ENCODE measurements at places on chromosomes 12 and 14. TPM values are rescaled to one million over a fixed set of nuclear protein-coding genes. Genes with fewer than 3 reads are reported as not detected.

- H3K27me3 ChIP-seq: peaks cover 3% of the 10 kb centered on the region
- no peak overlapping the region for H3K4me3 ChIP-seq
- no peak for DNase-seq
- no peaks in the 10 kb centered on the region for H3K36me3 ChIP-seq
- H3K27ac ChIP-seq: no peak overlapping the region
- H3K4me1 ChIP-seq: no peaks in the 10 kb centered on the region
Observed at GRCh38 chr12:107329569-107330324, 236.4 kb upstream of the CRY1 start.

GRCh38 chr12:101074940-101075680 lies 134.9 kb downstream of the SLC5A8 start:
- no peaks in the 10 kb centered on the region for H3K27me3 ChIP-seq
- H3K27ac ChIP-seq: no peak overlapping the region
- no peak for DNase-seq
- no peak overlapping the region for H3K4me3 ChIP-seq

Gene ZNF705A
- total RNA-seq: not detected

DNA sequence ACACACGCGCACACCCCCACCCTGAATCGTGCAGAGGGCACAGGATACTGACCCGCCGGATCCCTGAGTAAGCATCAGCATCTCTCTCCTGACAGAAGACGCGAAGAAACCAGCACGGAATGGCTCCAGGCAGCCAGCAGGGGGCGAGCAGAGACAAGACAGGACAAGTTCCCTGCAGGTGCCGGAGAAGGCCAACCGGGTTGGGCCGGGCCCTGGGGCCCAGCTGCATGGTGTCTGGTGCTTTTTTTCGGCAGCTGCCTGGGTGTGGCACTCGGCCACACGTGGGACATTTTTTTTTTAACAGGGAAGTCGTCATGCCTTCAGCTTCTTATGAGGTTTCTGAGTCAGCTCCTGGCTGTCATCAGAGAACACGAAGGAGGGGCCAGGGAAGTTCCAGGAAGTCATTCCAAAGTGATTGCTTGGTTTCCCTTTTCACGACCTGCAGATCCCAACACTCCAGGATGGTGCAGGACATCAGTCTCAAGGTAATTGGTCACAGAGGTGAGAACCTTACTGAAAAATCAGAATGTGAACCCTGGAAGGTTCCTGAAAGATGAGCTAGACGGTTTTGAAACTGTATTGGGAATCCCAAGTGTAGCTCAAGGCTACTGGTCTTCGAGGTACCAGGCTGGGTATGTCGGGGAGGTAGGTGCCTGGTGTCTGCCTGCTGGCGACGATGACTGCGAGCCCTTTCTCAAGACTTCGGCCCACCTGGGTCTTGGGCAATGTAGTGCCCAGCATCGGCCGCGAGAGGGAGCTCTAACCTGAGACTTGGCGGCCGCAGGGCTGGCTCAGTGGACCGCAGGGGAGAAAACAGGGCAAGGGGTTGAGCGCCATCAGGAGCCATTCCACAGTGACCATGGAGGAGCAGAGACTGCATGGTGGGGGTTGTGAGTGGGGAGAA lies 190.8 kb upstream of the PRMT8 start:
- peak overlapping the region; percentile 8 for H3K4me3 ChIP-seq
- H3K4me1 ChIP-seq: peaks cover 8% of the 10 kb centered on the region
- DNase-seq: peak; percentile 90
- H3K36me3 ChIP-seq: no peaks in the 10 kb centered on the region
- no peaks in the 10 kb centered on the region for H3K27me3 ChIP-seq
- peak overlapping the region; percentile 60 for H3K27ac ChIP-seq

- DNase-seq: no peak
- no peaks in the 10 kb centered on the region for H3K36me3 ChIP-seq
- no peak overlapping the region for H3K27ac ChIP-seq
- no peaks in the 10 kb centered on the region for H3K27me3 ChIP-seq
- H3K4me1 ChIP-seq: no peaks in the 10 kb centered on the region
Observed at GRCh38 chr14:65588426-65589140, 176.1 kb downstream of the FUT8 start.

DNA sequence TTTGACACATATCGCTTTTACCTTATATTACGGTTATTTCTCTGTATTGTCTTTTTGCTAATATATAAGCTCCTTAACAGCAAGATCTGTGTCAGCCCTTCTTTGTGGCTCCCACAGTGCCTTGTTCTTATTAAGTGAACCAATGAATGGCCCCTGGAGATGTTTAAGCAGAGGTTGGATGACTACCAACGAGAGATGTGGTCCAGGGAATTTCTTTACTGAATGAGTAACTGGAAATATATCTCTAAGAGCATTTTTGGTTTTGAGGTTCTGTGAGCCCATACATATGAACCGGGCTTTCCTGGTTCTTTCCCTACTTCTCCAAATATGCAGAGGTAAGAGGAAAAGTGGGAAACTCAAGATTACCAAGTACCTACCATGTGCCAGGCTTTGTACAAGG lies 23.5 kb downstream of the CALCOCO1 start:
- H3K27ac ChIP-seq: no peak overlapping the region
- peaks cover 6% of the 10 kb centered on the region for H3K4me1 ChIP-seq
- H3K27me3 ChIP-seq: no peaks in the 10 kb centered on the region
- H3K36me3 ChIP-seq: no peaks in the 10 kb centered on the region
- no peak overlapping the region for H3K4me3 ChIP-seq

- no peak overlapping the region for H3K27ac ChIP-seq
- H3K4me1 ChIP-seq: peaks cover 8% of the 10 kb centered on the region
- no peaks in the 10 kb centered on the region for H3K27me3 ChIP-seq
- H3K4me3 ChIP-seq: no peak overlapping the region
Observed at GRCh38 chr12:94762943-94763342, 112.6 kb upstream of the TMCC3 start.

DNA sequence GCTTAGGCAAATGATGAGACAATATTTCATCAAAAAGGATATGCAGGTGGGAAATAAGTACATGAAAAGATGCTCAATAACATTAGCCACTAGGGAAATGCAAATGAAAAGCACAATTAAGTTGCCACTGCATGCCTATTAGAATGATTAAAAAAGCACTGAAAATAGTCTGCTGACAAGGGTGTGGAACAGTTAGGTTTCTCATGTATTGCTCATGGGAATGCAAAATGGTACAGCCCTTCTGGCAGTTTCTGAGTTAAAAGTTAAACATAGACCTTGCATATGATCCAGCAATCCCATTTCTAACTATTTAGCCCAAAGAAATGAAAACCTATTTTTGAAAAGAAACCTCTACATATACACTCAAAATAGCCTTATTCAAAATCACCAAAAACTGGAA lies 393.0 kb downstream of the BMP4 start:
- H3K4me3 ChIP-seq: no peak overlapping the region
- H3K36me3 ChIP-seq: no peaks in the 10 kb centered on the region
- no peaks in the 10 kb centered on the region for H3K27me3 ChIP-seq
- H3K27ac ChIP-seq: no peak overlapping the region
- no peak for DNase-seq

Gene SIX4
- 4.7 TPM for total RNA-seq

DNA sequence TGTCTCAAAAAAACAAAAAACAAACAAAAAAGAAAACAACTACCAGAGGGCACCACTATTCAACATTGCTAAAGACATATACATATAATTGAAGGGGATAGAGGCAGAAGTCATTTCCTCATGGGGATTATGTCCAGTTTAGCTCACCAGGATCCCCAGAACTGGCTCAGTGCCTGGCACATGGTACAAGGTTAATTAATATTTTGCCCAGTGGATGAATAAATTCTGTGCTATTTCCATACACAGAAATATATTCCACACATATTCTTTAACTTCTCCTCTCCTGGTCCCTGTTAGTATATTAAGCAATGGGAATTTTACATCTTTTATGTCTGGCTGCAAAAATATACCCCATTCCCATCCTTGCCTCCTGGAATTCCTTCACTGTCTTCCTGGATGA lies 6.7 kb downstream of the FOS start:
- DNase-seq: no peak
- no peak overlapping the region for H3K27ac ChIP-seq
- H3K36me3 ChIP-seq: peaks cover 12% of the 10 kb centered on the region
- H3K4me1 ChIP-seq: peaks cover 15% of the 10 kb centered on the region

- H3K27me3 ChIP-seq: no peaks in the 10 kb centered on the region
- H3K27ac ChIP-seq: no peak overlapping the region
- no peak for DNase-seq
- no peaks in the 10 kb centered on the region for H3K36me3 ChIP-seq
- H3K4me3 ChIP-seq: no peak overlapping the region
Observed at GRCh38 chr14:81382517-81383225, 17.5 kb downstream of the STON2 start.

Gene ARPC3
- total RNA-seq: 44.0 TPM

Gene HOXC5
- not detected for total RNA-seq

DNA sequence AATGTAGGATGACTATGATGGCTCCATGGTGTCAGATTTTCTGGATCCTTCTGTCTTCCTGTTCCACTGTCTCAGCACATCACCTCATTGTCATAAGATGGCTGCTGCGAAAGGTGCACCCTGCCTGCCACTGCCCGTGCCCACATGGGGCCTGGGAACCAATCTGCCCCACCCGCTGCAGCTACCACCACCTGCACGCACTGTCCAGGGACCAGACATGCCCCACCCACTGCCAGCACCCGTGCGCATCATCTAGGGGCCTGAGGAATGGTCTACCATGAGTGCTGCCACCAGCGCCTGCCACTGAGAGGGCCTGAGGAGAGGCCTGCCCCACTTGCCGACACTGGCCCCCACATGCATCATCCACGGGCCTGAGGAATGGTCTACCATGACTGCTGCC lies 23.8 kb downstream of the CYP46A1 start:
- no peaks in the 10 kb centered on the region for H3K4me1 ChIP-seq
- no peak overlapping the region for H3K27ac ChIP-seq
- H3K4me3 ChIP-seq: no peak overlapping the region
- no peaks in the 10 kb centered on the region for H3K27me3 ChIP-seq
- no peak for DNase-seq
- H3K36me3 ChIP-seq: no peaks in the 10 kb centered on the region

GRCh38 chr14:54695196-54695595 lies 128.3 kb downstream of the SAMD4A start:
- H3K27ac ChIP-seq: no peak overlapping the region
- no peak for DNase-seq
- H3K36me3 ChIP-seq: no peaks in the 10 kb centered on the region
- H3K27me3 ChIP-seq: no peaks in the 10 kb centered on the region

- DNase-seq: no peak
- no peaks in the 10 kb centered on the region for H3K36me3 ChIP-seq
- H3K27me3 ChIP-seq: no peaks in the 10 kb centered on the region
Observed at GRCh38 chr12:106954462-106955376, 988 bp upstream of the TMEM263 start.

Gene SMOC1
- not detected for total RNA-seq

Gene SLC38A4
- total RNA-seq: 15.6 TPM

Gene ANKRD33
- not detected for total RNA-seq

Gene ACSS3
- total RNA-seq: 5.3 TPM

Gene KCNMB4
- not detected for total RNA-seq

Gene CYP27B1
- not detected for total RNA-seq

DNA sequence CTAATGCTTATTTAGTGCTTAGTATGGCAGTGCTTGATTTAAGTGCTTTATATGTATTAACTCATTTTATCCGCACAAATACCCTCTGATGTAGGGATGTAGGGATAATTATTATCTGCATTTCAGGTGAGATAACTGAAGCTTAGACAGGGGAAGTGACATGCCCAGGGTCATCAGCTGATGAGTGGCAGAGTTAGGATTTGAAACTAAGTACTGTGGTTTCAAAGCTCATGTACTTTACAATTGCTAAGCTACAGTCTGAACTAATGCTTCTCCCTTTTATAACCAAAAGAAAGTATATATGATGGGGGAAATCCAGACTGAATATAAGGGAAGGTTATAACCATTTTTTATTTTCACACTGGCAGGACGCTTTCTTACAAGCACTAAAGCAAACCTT lies 229.6 kb upstream of the NAV3 start:
- no peak overlapping the region for H3K4me3 ChIP-seq
- H3K27me3 ChIP-seq: no peaks in the 10 kb centered on the region
- no peaks in the 10 kb centered on the region for H3K4me1 ChIP-seq
- H3K27ac ChIP-seq: no peak overlapping the region
- no peak for DNase-seq

Gene RFLNA
- total RNA-seq: 78.6 TPM

- H3K4me1 ChIP-seq: no peaks in the 10 kb centered on the region
- H3K4me3 ChIP-seq: no peak overlapping the region
- no peaks in the 10 kb centered on the region for H3K36me3 ChIP-seq
- no peak overlapping the region for H3K27ac ChIP-seq
- DNase-seq: no peak
- no peaks in the 10 kb centered on the region for H3K27me3 ChIP-seq
Observed at GRCh38 chr12:75994069-75994740, 37.4 kb downstream of the PHLDA1 start.

Gene HRK
- total RNA-seq: 0.18 TPM

GRCh38 chr12:100554608-100555077 lies 18.8 kb upstream of the GAS2L3 start:
- peaks cover 5% of the 10 kb centered on the region for H3K4me1 ChIP-seq
- no peak for DNase-seq
- no peaks in the 10 kb centered on the region for H3K36me3 ChIP-seq
- no peaks in the 10 kb centered on the region for H3K27me3 ChIP-seq
- H3K4me3 ChIP-seq: no peak overlapping the region

Gene PRH1
- 23.3 TPM for total RNA-seq

DNA sequence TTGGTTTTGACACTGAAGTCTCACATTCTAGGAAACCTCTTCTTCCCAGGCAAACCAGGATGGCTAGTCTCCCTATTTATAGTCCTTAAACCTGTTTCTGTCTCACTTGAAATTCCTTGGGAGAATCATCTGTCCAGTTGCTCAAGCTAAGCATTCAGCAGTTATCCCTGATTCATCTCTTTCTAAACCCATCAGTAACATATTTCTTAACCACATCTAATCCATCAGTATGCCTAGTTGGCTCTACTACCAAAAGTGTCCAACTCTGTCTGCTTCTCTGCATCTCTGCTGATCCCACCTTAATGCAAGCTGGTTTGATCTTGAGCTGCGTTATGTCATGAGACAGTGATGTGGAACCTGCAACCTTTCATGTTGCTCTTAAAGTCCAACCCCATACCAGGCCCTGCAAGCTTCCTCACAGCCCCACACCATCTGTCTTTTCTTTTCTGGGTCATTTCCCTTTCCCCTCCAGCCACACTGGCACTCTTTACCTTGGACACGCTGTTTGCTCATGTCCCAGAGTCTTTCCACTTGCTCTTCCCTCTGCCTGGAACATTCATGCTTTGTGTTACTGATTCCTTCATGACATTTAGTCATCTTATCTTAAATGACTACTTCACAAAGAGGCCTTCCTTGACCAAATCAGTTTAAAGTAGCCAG lies 380.8 kb upstream of the RGS6 start:
- no peaks in the 10 kb centered on the region for H3K36me3 ChIP-seq
- H3K27ac ChIP-seq: no peak overlapping the region
- H3K4me3 ChIP-seq: no peak overlapping the region
- peak; percentile 8 for DNase-seq
- no peaks in the 10 kb centered on the region for H3K4me1 ChIP-seq

- H3K4me1 ChIP-seq: no peaks in the 10 kb centered on the region
- no peak overlapping the region for H3K4me3 ChIP-seq
- no peak for DNase-seq
- peaks cover 92% of the 10 kb centered on the region for H3K36me3 ChIP-seq
Observed at GRCh38 chr12:131918311-131919050, 10.6 kb upstream of the PUS1 start.

All from stomach (tissue), 19 donors.